Stimulated activated CD8-positive, alpha-beta memory T cell treated with anti-CD3 and anti-CD28 coated beads, Interleukin-15, amount 100 ng/mL, for 1 hour (primary cell): ENCODE measurements at places on chromosomes 2 and 18.

- DNase-seq = no peak
These were observed 164.9 kb downstream of the CCDC148 start for GRCh38 chr2:158291544-158292180.

- DNase-seq = no peak
These were observed 759.4 kb downstream of the ADCYAP1 start for GRCh38 chr18:1663879-1664705.

DNA sequence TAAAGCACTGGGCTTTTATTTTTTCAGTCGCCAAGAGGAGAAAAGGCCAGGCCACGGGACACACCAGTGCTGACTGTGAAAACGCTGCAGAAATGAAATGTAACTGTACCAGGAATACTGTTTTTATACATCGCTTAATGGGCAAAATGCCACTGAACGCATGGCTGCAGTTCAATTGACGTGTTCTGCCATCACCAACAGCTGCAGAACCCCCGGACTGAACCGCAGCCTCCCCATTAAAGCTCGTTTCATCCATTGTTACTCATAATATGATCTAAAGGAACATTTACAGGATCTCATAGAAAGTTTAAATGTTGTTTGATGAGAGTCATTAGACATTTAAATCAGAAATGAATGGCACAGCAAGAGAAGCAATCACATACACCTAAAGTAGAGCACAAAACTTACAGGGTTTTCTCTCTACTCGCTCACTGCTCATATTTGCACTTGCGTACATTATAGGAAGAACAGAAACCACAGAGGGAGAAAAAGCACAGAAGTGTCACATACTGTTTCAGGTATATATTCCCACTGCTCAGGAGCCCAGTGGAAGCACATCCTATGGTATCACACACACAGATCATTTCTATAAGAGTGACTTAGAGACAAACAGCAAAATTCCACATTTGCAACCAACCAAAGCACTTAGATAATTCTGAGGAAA, 35.3 kb downstream of the TCF4 start:
- no peak for DNase-seq

GRCh38 chr2:39121523-39122063, 742 bp upstream of the SOS1 start:
- no peak for DNase-seq

DNA sequence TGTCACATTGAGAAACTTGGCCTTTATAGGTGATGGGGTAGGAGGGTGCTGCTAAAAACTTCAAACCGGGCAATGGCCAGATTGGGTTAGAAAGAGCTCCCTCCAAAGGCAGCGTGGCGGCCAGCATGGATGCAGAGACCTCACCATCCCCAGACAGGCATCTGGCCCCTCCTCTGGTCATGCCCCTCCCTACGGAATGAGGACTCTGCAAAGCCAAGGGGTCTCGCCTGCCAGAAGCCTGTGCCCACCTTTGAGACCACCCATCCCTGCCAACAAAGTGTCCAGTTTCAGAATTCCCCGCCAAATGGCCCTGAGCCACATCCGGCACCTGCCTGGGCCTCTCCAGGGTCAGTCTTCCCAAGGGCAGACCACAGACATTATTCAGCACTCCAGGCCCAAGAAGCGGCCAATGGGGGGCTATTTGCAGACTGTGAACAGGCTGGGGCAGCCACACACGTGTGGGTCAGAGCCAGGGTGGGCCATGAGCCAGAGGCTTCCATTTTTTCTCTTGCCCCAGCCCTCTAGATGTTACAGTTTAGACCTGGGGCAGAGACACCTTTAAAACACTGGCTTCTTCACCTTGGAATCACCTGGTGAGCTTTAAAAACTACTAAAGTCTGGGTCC, 4.2 kb upstream of the ATP6V1B1 start:
- DNase-seq = no peak

- no peak for DNase-seq
These were observed 5.8 kb downstream of the OXER1 start for GRCh38 chr2:42757981-42758740.

GRCh38 chr2:73283545-73284295, 558 bp downstream of the FBXO41 start:
- DNase-seq = no peak

- DNase-seq = no peak
These were observed 327.8 kb upstream of the FANCL start for GRCh38 chr2:58568901-58569300.

DNA sequence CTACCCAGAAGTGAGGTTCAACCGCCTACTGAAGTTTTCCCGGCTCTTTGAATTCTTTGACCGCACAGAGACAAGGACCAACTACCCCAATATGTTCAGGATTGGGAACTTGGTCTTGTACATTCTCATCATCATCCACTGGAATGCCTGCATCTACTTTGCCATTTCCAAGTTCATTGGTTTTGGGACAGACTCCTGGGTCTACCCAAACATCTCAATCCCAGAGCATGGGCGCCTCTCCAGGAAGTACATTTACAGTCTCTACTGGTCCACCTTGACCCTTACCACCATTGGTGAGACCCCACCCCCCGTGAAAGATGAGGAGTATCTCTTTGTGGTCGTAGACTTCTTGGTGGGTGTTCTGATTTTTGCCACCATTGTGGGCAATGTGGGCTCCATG, 48.7 kb upstream of the INPP4A start:
- DNase-seq = no peak

- DNase-seq = no peak
These were observed 16.9 kb downstream of the SFTPB start for GRCh38 chr2:85651097-85651496.

- DNase-seq = no peak
These were observed 20.5 kb downstream of the APLF start for GRCh38 chr2:68487773-68488355.

- DNase-seq = no peak
These were observed 256.4 kb downstream of the THSD7B start for GRCh38 chr2:137021763-137022162.

GRCh38 chr18:21309248-21309647, 67.2 kb downstream of the GREB1L start:
- no peak for DNase-seq

DNA sequence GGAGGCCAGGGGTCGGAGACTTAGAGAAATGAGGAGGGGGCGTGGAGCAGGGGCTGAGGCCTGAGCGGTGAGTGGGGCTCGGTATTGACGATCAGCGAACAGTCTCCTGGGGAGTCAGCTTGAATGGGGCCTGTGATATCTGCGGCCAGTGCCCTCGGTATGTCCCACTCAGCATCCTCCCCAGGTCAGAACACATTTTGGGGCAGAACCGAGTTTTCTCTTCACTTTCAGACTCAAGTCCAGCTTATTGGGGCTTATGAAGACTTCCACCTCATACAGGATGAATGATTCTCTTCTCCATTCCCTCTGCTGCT, 82.6 kb downstream of the RRM2 start:
- no peak for DNase-seq

- DNase-seq = no peak
These were observed 26.8 kb upstream of the PNPT1 start for GRCh38 chr2:55720417-55720816.
